ENCODE measurements at places on chromosomes 16 and 17. TPM values are rescaled to one million over a fixed set of nuclear protein-coding genes. Genes with fewer than 3 reads are reported as not detected.

- DNase-seq, result peak; percentile 13
Measured at GRCh38 chr16:49619811-49620157, 236.1 kb downstream of the ZNF423 start.

DNA sequence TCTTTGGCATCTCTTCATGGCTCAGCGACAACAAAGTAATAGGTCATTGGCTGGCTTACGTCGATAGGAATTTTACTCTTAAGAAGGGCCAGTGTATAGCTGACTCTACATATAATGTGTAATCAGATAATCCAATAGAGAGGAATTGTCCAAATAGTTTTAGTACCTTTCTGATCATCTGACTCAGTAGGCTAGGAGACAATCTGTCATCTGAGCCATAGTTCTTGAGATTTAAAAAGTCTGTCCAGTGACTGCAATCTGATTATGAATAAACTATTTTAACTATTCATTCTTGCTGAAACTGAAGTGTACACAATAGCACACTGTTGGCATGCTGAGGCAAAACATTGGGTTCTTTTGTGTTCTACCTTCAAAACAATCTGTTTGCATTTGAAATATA lies 21.4 kb upstream of the NOL11 start:
- DNase-seq, result no peak

DNA sequence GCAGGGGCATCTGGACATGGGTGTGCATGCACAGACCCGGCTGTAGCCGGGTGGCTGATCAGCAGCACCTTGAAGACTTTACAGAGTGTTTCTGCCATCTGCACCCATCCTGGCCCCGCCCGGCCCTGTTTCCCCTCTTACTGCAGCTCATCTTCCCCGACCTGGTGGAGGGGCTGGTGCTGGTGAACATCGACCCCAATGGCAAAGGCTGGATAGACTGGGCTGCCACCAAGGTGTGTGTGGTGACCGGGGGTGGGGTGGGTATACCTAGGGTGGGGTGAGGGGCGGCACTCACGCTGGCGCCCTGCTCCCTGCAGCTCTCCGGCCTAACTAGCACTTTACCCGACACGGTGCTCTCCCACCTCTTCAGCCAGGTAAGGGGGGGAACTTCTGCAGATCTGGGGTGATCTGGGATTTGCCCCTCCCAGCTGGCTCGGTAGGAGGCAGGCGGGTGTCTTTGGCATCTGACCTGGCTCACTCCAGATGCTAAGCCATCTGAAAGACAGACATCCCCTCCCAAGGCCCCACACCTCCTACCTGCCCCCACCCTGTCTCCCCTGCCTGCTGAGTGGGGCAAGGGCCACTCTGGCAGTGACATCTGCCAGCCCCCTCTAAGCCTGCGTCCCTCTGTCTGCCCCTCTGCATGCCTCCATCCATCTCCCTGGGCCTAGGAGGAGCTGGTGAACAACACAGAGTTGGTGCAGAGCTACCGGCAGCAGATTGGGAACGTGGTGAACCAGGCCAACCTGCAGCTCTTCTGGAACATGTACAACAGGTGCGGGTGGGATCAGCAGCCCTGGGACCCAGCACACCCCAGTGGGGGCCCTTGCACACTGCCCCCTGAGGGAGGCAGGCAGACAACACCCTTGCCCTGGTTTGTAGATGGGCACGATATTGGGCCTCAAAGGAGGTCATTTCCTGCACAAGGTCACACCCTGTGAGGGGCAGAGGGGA lies 6.6 kb downstream of the NDRG4 start:
- peak; percentile 50 for DNase-seq

- no peak for DNase-seq
Measured at GRCh38 chr17:34714475-34715410, 135.4 kb downstream of the TMEM132E start.

DNA sequence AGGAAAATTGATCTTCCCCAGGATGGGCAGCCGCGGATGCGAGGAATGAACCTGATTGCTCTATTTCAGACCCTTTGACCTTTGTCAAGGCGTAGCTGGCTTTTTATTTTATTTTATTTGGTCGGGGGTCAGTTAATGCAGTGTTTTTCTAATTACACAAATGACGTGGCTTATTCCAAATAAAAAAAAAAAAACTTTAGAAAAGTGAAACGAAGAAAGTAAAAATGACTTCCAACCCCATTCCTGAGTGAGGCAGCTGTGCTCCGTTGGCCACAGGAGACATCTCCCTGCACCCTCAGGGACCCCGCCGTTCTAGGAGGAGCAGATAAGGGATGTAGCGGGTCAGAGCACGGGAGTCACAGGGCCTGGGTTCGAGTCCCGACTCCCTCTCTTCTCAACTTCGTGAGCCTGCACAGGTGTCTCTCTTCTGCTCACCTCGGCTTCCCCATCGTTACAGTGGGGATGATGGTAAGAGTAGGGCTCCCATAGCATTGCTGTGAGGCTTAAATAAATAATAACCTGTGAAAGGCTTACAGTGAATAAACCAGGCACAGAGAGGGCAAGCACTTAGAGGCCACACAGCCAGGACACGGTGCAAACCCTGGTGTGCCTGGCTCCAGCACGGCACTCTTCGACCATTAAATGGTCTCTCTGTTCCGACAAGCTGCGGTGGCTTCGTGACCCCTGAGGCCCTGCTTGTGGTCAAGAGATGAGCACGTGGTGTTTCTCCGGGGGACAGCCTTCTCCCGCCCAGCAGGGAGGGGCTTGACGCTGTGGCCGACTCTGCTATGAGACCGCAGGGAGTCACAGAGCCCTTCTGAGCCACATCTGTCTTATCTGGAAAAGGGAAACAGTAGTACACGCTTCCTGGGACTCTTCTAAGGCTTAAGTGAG lies 10.2 kb downstream of the FOXF1 start:
- DNase-seq, result no peak

DNA sequence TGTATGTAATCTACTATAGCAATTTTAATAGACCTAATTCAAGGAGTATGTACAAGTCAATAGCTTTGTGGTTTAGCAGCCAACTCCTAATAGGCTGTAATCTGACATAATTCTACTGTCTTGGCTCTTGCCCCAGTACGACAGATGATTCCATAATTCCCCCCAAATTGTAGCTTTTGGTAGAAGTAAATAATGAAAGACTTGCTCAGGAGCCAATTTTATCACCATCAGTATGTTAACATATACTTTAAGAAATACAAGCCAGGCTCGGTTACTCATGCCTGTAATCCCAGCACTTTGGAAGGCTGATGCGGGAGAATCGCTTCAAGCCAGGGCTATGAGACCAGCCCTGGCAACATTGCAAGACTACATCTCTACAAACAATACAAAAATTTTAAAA lies 53.9 kb downstream of the AP2B1 start:
- DNase-seq, result no peak

- no peak for DNase-seq
Measured at GRCh38 chr16:56672761-56673536, 3.3 kb downstream of the MT1H start.

DNA sequence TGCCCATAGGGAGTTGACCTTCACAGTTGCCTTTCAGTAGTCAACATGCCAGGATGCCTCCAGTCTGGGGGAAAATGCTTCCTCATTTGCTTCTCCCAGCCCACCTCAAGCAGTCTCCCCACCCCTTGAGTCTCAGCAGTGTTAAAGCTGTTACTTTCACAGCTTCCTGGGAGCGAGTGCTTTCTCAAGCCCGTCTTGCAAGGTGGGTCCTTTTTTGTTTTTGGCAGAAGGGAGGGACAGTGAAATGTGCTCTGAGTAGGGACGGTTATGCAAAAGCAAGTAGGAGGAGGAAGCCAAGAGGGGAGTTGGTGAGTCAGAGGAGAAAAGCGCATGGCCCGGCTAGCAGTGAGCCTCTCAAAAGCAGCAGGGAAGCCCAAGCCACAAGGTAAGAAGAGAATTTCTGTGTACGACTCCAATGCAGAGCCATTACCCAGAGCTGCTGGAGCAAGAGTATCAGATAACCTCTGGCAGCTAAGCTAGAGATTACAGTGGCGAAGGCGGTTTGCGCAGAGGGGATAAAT lies at the start of gene CHST4:
CHST4 (plus strand) TSS at position 316 of the 521 bp plus-strand sequence. CDS start 10,252 bp downstream, outside the sequence.
- no peak for DNase-seq

- no peak for DNase-seq
Measured at GRCh38 chr17:41592601-41593305, 6.1 kb upstream of the KRT14 start.

DNA sequence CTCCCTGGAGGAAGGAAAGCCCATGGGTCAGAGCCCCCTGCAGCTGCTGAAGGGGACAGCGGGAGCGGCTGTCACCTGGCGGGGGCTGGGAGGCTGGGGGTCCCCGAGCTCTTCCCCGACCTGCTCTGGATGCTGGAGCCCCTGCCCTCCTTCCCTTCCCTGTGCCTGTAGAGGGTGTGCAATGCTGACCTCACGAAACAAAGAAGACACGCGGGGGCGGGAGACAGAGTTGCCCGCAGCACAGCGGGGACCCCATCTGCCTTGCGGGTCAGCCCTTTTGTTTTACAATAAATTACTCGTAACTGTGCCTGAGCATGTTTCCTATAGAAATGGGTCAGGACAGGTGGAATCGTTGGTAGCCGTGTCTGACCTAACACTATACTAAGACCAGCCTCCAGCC lies 6.3 kb downstream of the SECTM1 start:
- DNase-seq, result no peak

DNA sequence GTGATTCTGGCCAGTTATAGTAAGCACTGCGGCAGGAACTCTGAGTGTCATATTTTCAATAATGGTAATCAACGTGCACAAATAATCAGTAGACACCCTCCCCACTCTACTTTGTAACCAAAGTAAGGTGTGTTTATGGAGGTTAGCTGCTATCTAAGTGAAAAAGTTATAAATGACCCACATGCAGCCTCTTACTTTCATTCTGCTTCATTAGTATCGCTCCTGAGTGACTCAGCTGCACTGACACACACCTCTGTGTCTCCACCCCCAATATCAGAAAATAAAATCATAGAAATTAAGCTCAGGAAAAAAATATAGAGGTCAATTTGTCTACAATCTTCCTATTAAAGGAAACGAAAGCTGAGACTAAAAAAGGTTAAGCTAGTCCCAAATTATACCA lies 64.1 kb upstream of the TRAP1 start:
- no peak for DNase-seq

GRCh38 chr17:70172449-70172848 lies 3.1 kb downstream of the KCNJ2 start:
- no peak for DNase-seq

DNA sequence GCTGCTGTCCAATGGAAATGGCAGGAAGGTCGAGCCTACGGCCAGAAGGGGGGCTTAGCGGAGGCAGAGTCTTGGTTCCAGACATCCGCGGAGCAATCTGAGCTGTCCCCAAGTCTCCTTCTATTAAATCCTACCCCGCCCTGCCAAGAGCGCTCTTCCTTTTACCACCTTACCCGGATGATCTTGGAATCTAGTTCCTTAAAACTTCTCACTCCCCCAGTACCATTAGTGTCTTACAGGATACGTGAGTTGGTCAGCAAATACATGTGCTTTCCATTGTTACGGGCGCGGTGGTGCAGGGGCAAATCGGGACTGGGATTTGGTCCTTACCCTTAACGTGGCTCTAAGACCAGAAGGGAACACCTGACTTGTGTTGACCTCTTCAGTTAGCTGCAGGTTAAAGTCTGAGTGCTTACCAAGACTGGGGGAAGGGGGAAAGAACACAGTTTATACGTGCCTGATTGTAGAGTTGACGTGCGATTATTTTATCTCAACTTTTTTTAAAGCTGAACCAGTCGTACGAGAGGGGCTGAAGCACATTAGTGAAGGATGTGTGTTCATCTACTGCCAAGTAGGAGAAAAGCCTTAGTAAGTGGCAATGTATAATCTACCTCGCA lies 495 bp downstream of the TXNDC17 start:
- no peak for DNase-seq

GRCh38 chr16:70778901-70779309 lies 22.1 kb downstream of the VAC14 start:
- peak; percentile 83 for DNase-seq

GRCh38 chr16:66844342-66845079 lies at the start of gene CA7:
TSS of gene CA7 (plus strand) at chr16:66844414. CDS start at chr16:66844488, 74 bp downstream.
- peak; percentile 74 for DNase-seq

The ARL5C gene
- not detected for total RNA-seq

The PNMT gene
- total RNA-seq, result 1.6 TPM

The LSM12 gene
- total RNA-seq, result 37.8 TPM

The IGFALS gene
- total RNA-seq, result 1.6 TPM

The DNASE1L2 gene
- total RNA-seq, result 40.1 TPM

The TBC1D3G gene
- total RNA-seq, result 4.6 TPM

The ABCC3 gene
- total RNA-seq, result 34.2 TPM

The MYH8 gene
- total RNA-seq, result not detected

The CALB2 gene
- 7.7 TPM for total RNA-seq

The KREMEN2 gene
- 4.2 TPM for total RNA-seq

Data from suprapubic skin (tissue), 4 donors.